ENCODE measurements at places on chromosomes 1 and 21.

GRCh38 chr1:203046984-203047630 is 20.8 kb downstream of the PPFIA4 start:
- DNase-seq = no peak

- DNase-seq = peak; percentile 11
Measured at GRCh38 chr1:214603819-214604252, 841 bp downstream of the CENPF start.

DNA sequence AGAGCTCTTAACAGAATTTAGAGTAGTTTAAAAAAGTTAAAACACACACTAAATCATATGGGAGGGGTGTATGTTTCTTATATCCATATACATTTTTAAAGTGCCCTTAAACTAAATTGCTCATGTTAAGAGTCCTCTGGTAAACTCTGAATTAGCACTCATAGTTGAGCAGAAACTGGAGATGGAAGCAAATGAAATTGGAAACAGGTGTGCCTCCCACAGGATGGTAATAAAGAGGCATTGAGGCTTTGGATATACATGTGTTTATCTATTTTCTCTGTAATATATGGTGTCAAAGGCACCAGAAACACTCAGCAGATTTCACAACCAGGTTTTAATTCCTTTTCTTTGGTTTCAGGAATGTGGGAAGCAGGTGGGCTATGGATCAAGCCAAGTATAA is 188.6 kb downstream of the HS2ST1 start:
- DNase-seq = no peak

- no peak for DNase-seq
Measured at GRCh38 chr1:54112027-54112426, 40.8 kb downstream of the CDCP2 start.

GRCh38 chr1:156124557-156125483 is 10.3 kb downstream of the LMNA start:
- DNase-seq = no peak

GRCh38 chr1:154755858-154756730 is 114.0 kb downstream of the KCNN3 start:
- no peak for DNase-seq

DNA sequence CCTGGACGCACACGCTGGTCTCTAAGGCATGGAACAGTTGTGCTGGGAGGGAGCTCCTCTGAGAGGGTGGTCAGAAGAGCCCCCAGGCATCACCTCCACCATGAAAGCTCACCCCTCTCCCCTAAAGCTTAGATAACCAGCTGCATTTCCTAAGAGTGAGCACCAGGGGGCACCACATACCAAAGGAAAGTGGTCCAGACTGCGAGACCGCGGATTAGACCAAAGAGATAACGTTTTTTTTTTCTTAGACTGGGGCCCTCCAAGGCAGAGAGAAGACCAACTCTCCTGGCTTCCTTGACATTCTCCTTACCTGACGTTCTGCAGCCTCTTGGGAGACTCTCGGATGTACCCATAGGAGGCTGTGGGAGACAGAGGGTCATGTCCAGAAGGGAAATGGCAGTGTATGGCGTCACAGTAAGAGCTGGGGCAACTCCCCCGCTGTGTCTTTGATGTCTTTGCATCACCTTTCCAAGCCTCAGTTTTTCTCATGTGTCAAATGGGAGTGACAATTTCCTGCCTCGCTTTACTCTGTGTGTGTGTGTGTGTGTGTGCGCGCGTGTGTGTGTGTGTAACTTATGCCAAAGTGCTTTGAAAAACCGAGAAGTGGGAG is 12.3 kb upstream of the IFNLR1 start:
- peak; percentile 74 for DNase-seq

DNA sequence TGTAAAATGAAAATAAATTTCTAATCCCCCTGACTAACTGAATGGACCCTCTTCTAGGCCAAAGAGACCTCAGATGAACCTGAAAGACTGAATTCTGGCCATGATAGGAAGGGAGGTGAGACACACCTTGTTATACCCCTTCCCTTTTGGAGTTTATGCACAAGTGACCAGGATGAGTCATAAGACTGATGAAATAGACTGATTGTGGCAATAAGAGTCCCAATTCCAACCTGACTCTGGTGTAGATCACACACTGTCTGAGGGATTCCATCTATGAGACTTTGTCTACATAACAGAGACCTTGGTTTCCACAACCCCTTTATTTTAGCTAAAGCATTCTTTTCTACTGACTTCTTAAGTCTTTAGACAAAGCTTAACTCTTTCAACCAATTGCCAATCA is 13.5 kb upstream of the OR2G2 start:
- no peak for DNase-seq

GRCh38 chr1:105419030-105419429 is 1637.4 kb upstream of the PRMT6 start:
- DNase-seq = no peak

DNA sequence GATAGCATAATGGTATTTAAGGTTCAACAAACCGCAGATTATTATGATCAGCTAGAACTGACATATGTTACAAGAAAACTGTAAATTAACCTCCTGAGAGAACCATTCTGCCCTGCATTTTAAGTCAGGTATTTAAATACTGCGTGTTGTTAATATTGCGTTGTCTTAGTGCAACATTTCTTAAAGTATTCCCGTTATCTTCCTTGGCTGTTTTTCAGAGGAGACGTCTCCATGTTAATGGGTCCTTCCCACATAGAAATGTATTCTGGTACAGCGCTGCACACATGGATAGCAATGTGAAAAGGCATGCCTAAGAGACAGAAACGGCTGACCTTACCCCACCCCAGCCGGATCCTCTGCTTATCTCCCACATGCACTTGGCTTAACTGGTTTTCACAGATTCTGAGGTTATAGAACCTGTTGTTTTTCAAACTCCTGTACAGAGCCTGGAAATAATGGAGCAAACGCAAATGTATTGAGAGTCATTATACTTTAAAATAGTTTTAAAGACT is 22.8 kb upstream of the DEGS1 start:
- DNase-seq = no peak

DNA sequence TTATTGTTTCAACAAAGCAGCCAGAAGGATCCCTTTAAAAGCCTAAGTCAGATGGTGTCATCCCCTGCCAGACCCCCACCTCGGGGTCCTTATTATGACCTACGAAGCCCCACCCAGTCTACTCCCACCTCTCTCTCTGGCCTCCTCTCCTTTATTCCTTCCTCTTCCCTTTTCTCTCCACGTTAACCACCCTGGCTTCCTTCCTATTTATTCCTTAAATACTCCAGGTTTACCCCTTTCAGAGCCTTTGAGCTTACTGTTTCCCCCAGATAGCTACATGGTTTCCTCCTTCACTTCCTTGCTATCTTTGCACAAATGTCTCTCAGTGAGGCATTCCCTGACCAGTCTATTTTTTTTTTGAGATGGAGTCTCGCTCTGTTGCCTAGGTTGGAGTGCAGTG is 12.0 kb upstream of the SLC9A1 start:
- DNase-seq = no peak

DNA sequence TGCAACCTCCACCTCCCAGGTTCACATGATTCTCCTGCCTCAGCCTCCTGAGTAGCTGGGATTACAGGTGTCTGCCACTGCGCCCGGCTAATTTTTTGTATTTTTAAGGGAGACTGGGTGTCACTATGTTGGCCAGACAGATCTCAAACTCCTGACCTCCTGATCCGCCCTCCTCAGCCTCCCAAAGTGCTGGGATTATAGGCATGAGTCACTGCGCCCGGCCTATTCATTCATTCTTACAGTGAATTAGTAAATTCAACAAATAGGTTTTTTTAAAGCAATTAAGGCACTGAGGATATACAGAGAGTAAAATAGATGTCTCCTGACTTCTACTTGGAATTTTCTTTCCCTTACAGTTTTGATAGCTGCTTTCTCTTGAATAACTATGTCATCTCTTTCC is 43.5 kb downstream of the CDC42 start:
- no peak for DNase-seq

DNA sequence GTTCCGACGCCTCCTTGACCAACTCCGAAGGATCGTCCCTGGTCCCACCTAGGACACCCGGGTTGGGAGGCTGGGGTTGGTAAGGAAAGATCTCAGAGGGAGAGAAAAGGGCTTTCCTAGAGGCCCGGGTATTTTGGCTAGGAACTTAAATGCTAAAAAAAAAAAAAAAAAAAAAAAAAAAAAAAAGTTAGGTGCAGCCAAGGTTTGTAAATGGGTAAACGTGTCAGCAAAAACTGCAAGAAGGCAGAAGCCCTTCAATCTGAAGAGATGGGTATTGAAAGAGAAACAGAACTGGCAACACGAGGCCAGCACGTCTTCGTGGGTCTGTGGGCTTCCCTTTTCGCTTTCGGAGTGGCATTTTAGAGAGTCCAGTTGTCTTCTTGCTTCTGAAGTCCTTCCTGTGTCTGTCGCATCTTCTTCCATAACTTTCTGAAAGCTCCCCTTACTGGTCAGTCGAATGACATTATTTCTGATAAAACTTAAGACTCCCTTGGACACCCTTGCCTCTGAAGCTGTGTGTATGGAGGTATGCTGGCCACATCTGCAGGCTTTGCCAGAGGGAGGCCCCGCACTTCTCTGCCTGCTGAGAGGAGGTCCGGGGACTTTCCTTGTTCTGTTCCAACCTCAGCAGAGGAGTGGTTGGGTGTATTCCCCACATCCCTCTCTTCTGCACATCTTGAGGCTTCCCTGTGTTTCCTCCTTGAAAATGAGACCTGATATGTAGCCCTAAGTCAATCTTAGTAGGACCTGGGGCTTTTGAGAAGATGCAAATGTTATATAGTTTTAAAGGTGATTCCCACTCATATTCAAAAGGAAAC is 745 bp downstream of the RCSD1 start:
- DNase-seq = no peak

GRCh38 chr1:156117414-156118176 is 3.1 kb downstream of the LMNA start:
- no peak for DNase-seq

GRCh38 chr1:158002631-158003405 is 9.4 kb downstream of the KIRREL1 start:
- DNase-seq = no peak

DNA sequence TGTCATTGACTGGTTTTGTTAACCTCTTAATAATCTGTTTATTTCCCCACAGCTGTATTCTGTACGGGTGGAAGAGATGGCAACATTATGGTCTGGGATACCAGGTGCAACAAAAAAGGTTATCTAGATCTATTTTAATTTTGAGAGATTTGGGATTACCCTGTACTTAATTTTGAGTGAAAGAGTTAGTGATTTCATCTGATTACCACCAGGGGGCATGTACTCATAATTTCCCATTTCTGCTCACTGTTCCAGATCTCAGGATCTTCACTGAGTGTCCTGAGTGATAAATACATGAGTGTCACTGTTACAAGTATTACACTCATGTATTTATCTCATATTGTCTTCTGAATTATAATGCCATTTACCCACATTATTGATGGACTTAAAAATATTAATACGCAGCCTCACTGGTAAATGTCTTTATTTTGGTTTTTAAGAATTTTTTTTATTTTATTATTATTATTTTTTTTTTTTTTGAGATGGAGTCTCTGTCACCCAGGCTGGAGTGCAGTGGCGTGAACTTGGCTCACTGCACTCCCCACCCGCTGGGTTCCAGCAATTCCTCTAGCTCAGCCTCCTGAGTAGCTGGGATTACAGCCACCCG is 27.4 kb downstream of the DTL start:
- DNase-seq = peak; percentile 44

- no peak for DNase-seq
Measured at GRCh38 chr1:40421431-40422384, 28.6 kb upstream of the ZFP69B start.

DNA sequence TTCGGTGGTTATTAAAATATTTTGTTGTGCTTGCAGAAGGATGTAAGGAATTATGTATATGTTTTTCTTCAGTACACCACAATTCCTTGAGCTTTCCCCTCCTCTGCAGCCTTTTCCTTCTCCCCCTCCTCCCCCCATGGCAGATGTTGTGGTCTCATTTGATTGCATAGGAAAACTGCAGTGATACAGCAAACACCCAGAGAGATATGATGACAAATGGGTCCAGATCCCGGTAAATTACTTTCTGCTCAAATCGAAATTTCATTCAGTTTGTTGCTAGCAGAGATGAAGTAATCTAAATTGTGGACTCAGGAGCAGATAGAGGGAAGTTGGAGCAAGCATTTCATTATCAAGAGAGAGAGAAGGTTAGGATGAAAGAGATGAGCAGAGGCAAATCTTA is 9.9 kb downstream of the LMO4 start:
- DNase-seq = no peak
